ENCODE measurements at places on chromosomes 5 and 9.

DNA sequence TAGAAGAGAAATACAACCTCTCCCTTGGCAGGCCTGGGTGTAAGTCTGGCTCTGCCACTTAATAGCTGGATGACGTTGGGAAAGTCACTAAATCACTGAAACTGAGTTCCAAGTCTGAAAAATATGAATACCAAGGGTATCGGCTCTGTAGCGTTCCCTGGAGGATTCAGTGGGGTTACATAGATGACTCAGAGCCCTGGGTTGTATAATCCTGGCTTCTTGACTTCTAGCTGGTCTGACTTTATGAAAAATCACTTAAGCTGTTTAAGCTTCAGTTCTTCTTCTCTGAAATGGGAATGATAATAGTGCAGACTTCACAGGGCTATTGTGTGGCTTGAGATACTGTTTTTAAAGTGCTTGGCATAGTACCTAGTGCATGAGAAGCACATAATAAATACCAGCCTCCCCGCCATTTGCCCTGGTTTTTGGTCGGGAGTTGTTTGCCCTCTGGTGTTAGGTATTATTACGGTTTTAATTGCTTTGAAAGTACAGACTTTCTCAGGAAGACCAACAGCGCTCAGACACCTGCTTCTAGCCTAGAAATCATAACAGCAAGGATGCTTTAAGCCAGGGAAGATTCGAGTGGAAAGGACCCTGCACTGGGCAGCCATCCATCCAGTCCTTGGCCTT, 43.0 kb downstream of the CYFIP2 start:
- DNase-seq, result no peak

- no peak for DNase-seq
These were observed 372.5 kb upstream of the GRIA1 start for GRCh38 chr5:153118018-153118417.

GRCh38 chr5:80466669-80467485, 21.0 kb upstream of the FAM151B start:
- no peak for DNase-seq

DNA sequence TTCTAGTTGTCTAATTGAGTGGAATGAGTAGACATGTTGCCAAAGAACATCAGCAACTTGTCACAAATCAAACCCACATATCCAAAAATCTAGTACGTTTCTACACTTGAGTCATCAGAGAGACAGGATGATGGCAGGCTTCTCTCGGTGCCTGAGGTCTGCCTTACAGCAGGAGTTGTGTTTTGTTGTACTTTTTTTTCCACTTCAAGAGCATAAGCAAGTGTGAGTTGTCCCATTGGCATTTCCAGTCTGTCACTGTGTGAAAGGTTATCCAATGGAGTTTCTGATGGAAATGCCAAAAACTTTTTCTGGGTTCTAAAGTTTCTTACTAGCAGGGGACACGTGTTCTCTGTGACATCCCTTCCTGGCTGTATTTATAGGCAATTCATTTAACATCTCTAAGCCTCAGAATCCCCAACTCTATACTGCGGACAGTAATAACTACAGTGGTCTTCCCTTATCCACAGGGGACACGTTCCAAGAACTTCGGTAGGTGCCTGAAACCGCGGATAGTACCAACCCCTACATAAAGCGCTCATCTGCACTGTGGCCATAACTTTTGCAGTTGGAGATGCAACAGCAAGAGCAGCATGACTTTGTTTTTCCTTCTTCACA, 246.5 kb downstream of the SYK start:
- no peak for DNase-seq

- no peak for DNase-seq
These were observed 159.5 kb downstream of the BAAT start for GRCh38 chr9:101225271-101225670.
